CD14-positive monocyte (primary cell): ENCODE measurements at places on chromosomes 2 and 18. TPM values are rescaled to one million over a fixed set of nuclear protein-coding genes. Genes with fewer than 3 reads are reported as not detected.

GRCh38 chr2:200613692-200614091 is 27.9 kb downstream of the AOX1 start:
- H3K4me3 ChIP-seq: no peak overlapping the region
- no peaks in the 10 kb centered on the region for H3K36me3 ChIP-seq
- no peaks in the 10 kb centered on the region for H3K27me3 ChIP-seq
- DNase-seq: no peak
- H3K4me1 ChIP-seq: peaks cover 30% of the 10 kb centered on the region
- H3K27ac ChIP-seq: no peak overlapping the region

DNA sequence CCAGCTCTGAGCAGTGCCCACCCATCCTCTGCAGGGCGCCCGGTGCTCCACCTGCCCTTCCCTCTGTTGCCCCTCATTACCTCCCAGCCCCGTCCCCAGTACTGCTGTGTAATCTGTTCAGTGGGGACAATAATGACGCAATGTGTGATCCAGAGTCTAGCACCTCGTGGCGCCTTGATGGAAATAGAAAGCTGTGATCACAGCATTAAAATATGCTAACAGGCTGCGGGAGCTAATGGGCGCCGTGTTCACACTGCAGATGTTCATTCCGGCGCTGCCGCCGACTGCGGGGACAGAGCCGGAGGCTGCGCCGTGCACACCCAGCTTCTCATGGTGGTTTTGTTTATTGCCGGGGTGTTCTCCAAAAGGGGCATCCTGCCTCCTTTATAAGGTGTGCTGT is 235.2 kb downstream of the LDLRAD4 start:
- H3K4me3 ChIP-seq: no peak overlapping the region
- no peaks in the 10 kb centered on the region for H3K36me3 ChIP-seq
- DNase-seq: no peak

GRCh38 chr18:74063023-74063422 is 84.6 kb downstream of the FBXO15 start:
- H3K36me3 ChIP-seq: no peaks in the 10 kb centered on the region
- DNase-seq: no peak
- no peak overlapping the region for H3K27ac ChIP-seq
- peaks cover 4% of the 10 kb centered on the region for H3K27me3 ChIP-seq
- H3K4me1 ChIP-seq: peaks cover 2% of the 10 kb centered on the region
- no peak overlapping the region for H3K4me3 ChIP-seq

DNA sequence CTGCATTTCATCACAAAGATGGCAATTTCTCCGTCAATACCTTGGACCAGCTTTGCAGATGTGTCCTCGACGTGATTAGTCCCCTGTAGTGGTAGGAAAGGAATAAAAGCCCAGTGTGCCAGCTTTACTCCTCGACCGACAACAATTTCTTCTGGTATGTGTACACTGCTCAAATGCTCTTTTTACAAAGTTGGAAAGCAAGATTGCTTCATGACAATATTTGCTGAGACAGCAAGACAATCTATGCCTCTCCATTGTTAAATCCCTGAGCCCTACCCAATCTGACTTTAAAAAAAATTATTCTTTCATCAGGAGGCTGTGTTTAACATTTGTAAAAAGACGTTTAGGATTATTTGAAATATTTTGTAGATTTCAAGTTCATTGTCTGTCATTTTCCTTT is 27.6 kb upstream of the ZEB2 start:
- H3K4me3 ChIP-seq: no peak overlapping the region
- H3K27me3 ChIP-seq: no peaks in the 10 kb centered on the region
- peaks cover 19% of the 10 kb centered on the region for H3K4me1 ChIP-seq
- H3K27ac ChIP-seq: no peak overlapping the region
- no peaks in the 10 kb centered on the region for H3K36me3 ChIP-seq

GRCh38 chr2:142104134-142104758 is 26.6 kb downstream of the LRP1B start:
- no peaks in the 10 kb centered on the region for H3K27me3 ChIP-seq
- H3K4me3 ChIP-seq: no peak overlapping the region
- H3K36me3 ChIP-seq: no peaks in the 10 kb centered on the region
- H3K27ac ChIP-seq: no peak overlapping the region

GRCh38 chr2:40463112-40463511 is 11.2 kb upstream of the SLC8A1 start:
- H3K27ac ChIP-seq: no peak overlapping the region
- peaks cover 3% of the 10 kb centered on the region for H3K4me1 ChIP-seq
- no peaks in the 10 kb centered on the region for H3K27me3 ChIP-seq
- H3K4me3 ChIP-seq: no peak overlapping the region
- no peak for DNase-seq

DNA sequence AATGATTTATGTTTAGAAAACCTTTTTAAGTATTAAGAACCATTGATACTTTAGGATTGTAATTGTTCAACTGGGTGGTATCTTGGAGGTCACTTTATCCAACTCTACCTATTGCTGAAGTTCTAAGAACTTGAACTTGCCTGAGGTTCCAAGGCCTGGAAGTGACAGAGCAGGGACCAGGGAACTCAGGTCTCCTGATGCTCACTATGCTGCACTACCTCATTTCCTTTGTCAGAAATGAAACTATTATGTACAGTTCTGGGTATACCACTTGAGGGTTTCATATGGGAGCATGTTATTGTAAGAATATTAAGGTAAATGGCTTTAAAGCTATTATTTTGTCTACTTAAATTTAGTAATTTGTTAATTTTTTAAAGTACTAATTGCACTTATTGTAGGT is 3.0 kb downstream of the MBD5 start:
- H3K4me1 ChIP-seq: peaks cover 18% of the 10 kb centered on the region
- no peaks in the 10 kb centered on the region for H3K36me3 ChIP-seq
- H3K27ac ChIP-seq: no peak overlapping the region
- H3K27me3 ChIP-seq: no peaks in the 10 kb centered on the region

GRCh38 chr18:55858661-55859515 is 270.9 kb upstream of the TCF4 start:
- no peaks in the 10 kb centered on the region for H3K36me3 ChIP-seq
- H3K4me1 ChIP-seq: no peaks in the 10 kb centered on the region
- H3K27ac ChIP-seq: no peak overlapping the region
- no peak overlapping the region for H3K4me3 ChIP-seq
- no peaks in the 10 kb centered on the region for H3K27me3 ChIP-seq

DNA sequence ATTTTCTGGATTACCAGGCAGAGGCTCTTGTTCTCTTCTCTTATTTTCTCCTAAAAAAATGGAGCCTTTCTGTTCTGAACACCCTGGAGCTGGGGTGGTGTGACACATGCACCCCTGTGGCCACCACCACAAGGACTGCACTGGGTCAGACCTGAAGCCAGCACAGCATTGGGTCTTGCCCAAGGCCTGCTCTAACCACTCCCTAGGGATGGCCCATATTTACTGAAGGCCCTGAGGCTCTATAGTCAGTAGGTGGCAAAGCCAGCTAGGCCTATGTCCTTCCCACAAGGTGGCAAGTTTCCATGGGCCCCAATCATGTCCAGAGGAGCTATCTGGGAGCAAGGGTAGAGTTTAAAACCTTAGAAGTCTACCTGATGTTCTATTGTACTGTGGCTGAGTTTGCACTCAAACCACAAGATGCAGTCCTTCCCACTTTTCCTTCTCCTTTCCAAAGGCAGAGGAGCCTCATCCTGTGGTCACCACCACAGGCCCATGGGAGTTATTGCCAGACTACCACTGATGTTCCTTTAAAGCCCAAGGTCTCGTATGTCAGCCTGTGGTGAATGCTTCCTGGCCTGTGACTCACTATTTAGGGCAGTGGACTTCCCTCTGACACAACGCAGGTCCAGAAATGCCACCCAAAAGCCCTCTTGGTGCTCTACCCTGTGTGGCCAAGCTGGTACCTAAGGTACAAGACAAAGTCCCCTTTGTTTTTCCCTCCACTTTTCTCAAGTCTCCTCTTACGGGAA is 15.0 kb upstream of the FMNL2 start:
- H3K4me1 ChIP-seq: no peaks in the 10 kb centered on the region
- H3K27me3 ChIP-seq: no peaks in the 10 kb centered on the region
- H3K4me3 ChIP-seq: no peak overlapping the region
- no peak overlapping the region for H3K27ac ChIP-seq
- no peak for DNase-seq
- H3K36me3 ChIP-seq: no peaks in the 10 kb centered on the region

DNA sequence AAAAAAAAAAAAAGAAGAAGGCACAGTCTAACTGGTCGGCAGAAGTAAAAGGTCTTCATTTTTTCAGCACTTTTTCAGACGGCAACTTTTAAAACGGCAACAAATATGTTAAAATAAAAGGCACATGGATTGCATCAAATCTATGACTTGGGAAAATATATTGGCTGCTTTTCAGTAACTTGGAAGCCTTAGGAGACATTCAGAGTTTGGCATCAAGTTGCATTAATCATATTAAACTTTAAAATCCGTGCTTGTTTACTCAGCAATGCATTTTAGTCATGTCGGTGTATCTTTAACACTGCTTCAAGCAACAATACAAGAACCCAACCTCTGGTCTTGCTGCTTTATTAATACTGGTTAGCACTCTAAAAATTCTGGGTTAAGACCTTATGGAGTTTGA is 111.1 kb downstream of the MEP1B start:
- no peak for DNase-seq
- no peaks in the 10 kb centered on the region for H3K4me1 ChIP-seq
- no peak overlapping the region for H3K27ac ChIP-seq
- H3K27me3 ChIP-seq: no peaks in the 10 kb centered on the region
- no peaks in the 10 kb centered on the region for H3K36me3 ChIP-seq
- H3K4me3 ChIP-seq: no peak overlapping the region

- no peak for DNase-seq
- H3K36me3 ChIP-seq: no peaks in the 10 kb centered on the region
- H3K4me3 ChIP-seq: no peak overlapping the region
- H3K27ac ChIP-seq: no peak overlapping the region
These were observed 125.2 kb downstream of the PTGR3 start for GRCh38 chr18:75083761-75084160.

- H3K36me3 ChIP-seq: no peaks in the 10 kb centered on the region
- no peak overlapping the region for H3K4me3 ChIP-seq
- no peaks in the 10 kb centered on the region for H3K4me1 ChIP-seq
- H3K27ac ChIP-seq: no peak overlapping the region
- H3K27me3 ChIP-seq: no peaks in the 10 kb centered on the region
These were observed 397.2 kb downstream of the TMEM182 start for GRCh38 chr2:103159018-103159417.

- no peak overlapping the region for H3K4me3 ChIP-seq
- no peaks in the 10 kb centered on the region for H3K27me3 ChIP-seq
- H3K4me1 ChIP-seq: no peaks in the 10 kb centered on the region
These were observed 214.8 kb downstream of the IKZF2 start for GRCh38 chr2:212936572-212936971.

DNA sequence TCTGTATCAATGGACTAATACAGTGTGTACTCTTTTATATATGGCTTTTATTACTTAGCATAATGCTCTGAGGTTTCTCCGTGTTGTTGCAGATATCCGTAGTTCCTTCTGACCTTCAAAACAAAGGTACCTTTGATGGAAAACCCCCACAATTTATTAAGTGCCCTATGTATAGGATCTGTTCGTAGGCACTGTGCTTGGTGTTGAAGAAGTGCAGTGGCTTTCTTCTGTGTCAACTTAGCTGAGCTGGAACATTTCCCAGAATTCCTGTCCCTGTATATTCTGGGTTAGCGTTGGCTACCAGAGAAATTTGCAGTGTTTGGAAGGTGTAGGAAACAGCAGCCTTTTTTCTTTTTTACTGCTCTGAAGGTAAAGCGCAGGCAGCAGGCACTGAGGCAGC is 56.3 kb upstream of the MSH2 start:
- H3K27ac ChIP-seq: no peak overlapping the region
- peaks cover 12% of the 10 kb centered on the region for H3K4me1 ChIP-seq
- H3K36me3 ChIP-seq: no peaks in the 10 kb centered on the region

- peak overlapping the region; percentile 4 for H3K27ac ChIP-seq
- peaks cover 63% of the 10 kb centered on the region for H3K36me3 ChIP-seq
- peaks cover 6% of the 10 kb centered on the region for H3K4me1 ChIP-seq
- H3K27me3 ChIP-seq: no peaks in the 10 kb centered on the region
- peak; percentile 16 for DNase-seq
These were observed 30.3 kb upstream of the SLC30A6 start for GRCh38 chr2:32135409-32135808.

DNA sequence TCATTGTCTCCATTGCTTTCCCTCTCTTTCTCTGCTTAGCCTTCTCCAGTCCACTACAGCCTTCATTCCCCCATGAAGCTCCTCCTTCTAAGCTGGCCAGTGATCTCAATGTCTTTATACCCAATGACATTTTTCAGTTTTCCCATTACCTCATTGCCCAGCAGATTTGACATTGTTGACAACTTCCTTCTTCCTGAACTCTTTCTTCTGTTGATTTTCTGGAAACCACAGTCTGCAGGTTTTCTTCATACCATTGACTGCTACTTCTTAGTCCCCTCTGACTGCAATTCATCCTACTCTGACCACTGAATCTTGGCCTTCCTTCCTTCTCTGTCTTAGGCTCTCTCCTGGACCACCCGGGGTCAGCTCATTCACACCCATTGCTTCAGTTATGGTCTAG is 22.9 kb upstream of the SPP2 start:
- H3K4me1 ChIP-seq: peaks cover 4% of the 10 kb centered on the region
- no peak overlapping the region for H3K4me3 ChIP-seq
- no peaks in the 10 kb centered on the region for H3K27me3 ChIP-seq
- no peak for DNase-seq

DNA sequence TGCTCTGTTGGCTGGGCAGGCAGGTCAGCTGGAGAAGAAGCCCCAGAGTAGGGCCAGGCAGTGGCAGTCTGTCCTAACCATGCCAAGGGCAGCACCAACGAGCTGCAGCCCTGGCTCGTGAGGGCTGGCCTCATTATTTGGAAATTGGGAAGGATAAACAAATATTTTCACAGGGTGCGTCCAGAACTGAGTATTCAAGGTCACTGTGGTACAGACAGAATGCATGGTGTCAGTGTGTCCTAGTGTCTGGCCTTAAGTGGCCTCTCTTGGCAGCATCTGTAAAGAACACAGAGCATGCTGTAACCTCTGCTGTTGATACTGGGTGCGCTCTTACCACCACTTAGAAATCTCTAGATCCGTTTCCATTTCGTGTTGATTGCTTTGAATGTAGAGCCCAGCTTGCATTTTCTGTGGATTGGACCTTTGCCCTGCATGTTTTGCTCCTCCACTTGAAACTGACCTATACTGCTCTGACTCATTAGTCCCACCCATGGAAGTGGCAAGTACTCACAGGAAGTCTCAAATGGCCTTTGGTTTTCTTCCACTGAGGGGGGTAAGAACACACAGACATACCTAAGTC is 88.2 kb downstream of the GREB1L start:
- no peaks in the 10 kb centered on the region for H3K4me1 ChIP-seq
- no peak overlapping the region for H3K27ac ChIP-seq
- H3K36me3 ChIP-seq: no peaks in the 10 kb centered on the region

VPS54 gene
- 11.4 TPM for polyA plus RNA-seq

ACKR3 gene
- 0.79 TPM for polyA plus RNA-seq

CRYGD gene
- polyA plus RNA-seq: not detected

CHRND gene
- polyA plus RNA-seq: not detected

CROCC2 gene
- not detected for polyA plus RNA-seq

COLEC12 gene
- 0.47 TPM for polyA plus RNA-seq

RBKS gene
- 7.7 and 39.1 TPM in 2 replicates for polyA plus RNA-seq

MC5R gene
- polyA plus RNA-seq: 0.13 TPM

GNLY gene
- polyA plus RNA-seq: 4.6 and 6.3 TPM in 2 replicates

ARHGEF33 gene
- polyA plus RNA-seq: not detected

IL1RL1 gene
- not detected for polyA plus RNA-seq

ORC2 gene
- 3.1 TPM for polyA plus RNA-seq

CYB5A gene
- 22.4 TPM for polyA plus RNA-seq

COX7A2L gene
- 47.5 and 63.6 TPM in 2 replicates for polyA plus RNA-seq

TACR1 gene
- polyA plus RNA-seq: not detected in 2 replicates

HAAO gene
- 15.0 TPM for polyA plus RNA-seq
